HCEC 1CT (cell line): ENCODE measurements at places on chromosomes 16 and 17.

DNA sequence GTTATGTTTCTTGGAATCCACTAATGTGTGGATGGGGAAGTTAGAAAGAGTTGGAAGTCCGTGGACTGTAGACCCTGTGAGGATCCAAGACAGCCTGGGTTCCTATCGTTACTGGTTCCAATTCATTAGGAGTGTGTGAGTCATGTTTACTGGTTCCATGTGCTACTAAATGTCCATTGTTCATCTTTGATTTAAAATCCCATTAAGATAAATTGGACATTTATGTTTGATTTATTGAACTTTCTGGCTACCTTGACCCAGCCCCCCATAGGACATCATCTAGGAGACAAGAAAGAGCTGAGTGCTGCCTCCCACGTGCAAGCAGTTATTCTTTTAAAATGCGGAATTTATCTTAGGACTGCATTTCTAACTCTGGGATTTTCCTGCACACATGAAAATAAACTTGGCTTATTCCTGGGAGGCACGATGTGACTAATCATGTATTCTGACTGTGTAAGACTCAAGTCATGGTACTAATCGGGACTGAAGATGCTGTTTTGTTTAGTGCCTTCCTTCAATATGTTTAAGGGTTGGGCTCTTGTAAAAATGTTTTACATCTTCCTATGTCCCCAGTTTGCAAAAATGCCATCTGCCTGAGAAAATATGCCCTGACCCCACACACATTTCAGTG lies 53.4 kb downstream of the RGS9 start:
- DNase-seq: peak; percentile 67

DNA sequence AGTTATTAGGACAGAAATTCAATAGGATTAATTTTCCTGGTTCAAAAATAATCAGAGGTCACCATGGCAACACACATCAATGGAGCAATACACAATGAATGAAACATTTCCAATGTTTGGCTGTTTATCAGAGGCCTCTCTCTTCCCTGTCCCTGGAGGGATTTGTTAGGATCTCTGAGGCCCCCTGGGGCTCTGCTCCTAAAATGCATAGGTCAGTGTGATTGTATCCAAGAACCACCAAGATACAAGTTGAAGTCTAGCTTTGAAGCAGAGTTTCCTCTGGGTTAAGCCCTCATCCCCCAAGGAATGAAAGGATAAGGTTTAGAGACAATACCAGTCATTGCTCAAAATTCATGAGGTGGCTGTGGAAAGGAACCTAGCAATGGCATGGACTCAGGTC lies 561.2 kb upstream of the C16orf82 start:
- DNase-seq: no peak

GRCh38 chr17:320809-321385 lies 31.7 kb downstream of the RPH3AL start:
- DNase-seq: no peak

DNA sequence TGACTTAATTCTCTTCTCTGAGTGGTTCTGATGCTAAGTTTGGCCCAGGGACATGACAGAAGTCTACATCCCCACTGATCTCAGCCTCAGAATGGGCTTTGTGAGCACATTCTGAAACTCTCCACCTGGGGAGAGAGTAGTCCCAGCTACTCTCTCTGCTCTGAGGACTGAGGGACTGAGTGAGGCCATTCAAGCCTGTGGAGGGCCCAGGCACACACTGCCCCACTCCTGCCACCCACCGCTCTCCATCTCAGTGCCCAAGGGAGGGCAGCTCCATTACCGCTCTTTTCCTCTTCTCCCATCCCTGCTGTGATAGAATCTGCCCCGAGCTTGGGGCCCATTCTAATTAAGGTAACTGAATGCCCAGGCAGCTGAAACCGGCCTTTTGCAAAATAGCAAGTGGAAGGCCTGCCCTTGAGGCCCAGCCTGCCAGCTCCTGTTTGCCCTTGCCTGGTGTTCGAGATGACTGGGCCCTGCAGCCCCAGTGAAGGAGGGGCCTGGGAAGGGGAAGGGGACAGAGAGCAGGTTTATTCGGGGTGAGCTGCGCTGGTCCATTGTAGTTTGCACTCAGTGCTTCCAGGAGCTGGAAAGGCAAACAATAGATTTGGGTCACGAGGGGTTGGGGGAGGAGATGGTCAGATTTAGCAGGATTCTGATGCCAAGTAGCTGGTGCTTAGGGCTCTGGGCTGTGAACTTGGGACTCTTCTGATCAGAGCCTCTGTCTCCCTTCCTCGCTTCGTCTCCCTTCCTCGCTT lies 76.2 kb downstream of the RAB11FIP4 start:
- DNase-seq: no peak

DNA sequence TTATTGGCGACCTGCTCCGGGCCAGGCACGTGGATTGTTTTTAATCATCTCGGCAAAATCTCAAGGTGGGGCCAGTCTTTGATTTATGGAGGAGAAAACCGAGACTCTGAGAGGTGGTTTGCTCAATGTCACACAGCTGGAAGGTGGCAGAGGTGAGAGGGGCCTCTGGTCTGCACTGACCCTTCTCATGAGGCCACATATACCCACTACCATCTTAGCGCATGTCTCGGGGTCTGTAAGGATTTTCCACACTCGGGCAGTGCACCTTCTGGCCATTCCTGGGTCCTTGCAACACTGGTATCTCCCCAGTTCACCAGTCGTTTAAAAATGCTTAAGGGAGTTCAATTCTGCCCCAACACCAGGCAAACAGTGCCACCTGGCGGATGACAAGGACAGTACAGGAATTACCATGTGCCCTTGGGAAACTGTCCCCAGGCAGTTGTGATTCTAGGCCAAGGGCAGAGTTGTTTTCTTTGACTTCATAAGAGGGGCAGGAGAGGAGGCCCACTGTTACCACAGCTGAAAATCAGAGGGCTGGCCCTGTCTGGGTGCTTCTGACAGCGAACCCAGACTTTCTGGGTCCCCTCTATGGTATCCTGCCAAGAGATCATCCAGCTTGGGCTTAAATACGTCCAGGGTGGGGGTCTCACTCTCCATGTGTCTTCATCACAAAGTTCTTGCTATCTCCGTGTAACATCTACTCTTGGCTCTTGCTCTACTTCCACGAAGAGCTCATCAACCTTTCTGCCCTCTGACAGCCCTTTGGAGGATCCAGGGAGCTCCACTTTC lies 39.4 kb upstream of the RAI1 start:
- DNase-seq: peak; percentile 51

- no peak for DNase-seq
These were observed 107.7 kb upstream of the NOL11 start for GRCh38 chr17:67610061-67610460.

DNA sequence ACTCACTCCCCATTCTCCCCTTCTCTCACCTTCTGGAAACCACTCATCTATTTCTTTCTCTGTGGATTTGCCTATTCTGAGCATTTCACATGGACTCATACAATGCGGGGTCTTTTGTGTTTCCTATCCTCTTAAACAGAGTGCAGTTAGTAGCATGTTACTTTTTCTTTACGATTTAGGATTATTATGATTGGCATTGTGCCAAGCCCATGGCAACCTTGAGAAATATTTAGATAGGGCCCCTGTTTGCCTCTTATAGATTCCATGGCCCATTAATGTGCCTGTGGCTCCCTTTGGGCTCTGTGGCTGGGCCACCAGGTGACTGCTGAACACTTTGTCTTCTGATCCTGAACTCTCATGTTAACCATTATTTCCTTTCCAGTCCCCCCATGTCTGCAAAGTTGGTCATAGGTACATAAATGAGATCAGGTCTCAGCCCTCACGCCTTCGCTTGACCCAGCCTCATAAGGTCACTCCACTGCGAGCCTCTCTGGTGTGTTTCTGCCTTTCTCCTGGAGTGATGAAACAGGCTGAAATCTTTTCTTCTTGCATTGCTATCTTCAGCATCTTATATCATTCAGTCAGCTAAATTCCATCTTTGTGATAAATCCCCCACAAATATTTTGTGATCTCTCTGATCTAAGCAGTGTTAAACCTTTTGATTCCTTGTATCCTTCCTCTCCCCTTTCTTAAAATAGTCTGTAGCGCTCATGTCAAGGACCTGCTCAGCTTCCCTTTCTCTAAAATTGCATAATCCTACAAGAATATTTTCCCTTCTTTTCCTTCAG lies 44.0 kb downstream of the MYH3 start:
- no peak for DNase-seq

GRCh38 chr17:44170135-44170498 lies 387 bp upstream of the ASB16 start:
- DNase-seq: no peak

DNA sequence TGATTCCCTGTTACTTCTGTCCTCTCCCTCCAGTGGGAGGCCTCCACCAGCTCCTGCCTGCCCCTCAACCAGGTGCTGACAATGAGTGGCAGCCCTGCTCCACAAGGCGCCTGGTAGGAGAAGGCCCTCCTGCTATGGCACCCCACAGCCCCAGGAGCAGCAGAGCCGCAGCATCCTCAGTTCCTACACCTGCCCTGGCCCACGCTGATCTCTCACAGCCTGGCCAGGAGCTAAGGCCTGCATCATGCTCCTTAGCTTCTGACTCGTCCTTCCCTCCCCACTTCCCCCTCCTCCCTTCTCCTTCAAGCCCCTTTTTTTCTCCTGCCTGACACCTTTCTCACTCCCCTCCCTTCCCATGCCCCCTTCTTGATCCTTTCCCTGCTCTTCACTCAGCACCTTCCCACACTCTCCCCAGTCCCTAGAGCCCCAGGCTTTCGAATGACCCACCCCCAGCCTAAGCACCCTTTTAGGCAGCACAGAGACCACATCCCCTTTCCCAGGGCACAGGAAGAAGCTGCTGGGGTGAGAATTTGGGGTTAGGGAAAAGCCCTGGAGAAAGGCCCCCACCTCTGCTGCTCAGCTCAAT lies 6.5 kb downstream of the PROCA1 start:
- DNase-seq: no peak

GRCh38 chr16:50520451-50521245 lies 27.5 kb upstream of the NKD1 start:
- no peak for DNase-seq

- DNase-seq: no peak
These were observed 2.1 kb upstream of the MFAP4 start for GRCh38 chr17:19388791-19389785.

GRCh38 chr17:61454381-61455323 lies 2.4 kb downstream of the TBX4 start:
- no peak for DNase-seq

DNA sequence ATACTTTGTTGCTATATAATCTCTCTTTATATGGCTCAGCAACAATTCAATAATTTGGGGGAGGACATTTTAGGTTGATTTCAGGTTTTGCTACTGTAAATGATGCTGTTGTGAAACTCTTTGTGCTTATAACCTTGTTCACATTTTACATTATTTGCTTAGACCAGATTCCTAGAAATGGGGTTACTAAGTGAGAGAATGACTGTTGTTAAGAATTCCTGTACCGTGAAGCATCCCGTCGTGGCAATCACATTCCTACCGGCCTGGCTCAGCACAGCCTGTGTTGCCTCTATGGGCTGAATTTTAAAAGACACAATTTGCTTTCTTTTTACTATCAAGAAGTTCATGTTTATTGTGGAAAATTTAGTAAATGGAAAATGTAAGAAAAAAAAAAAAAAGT lies 31.4 kb downstream of the B9D1 start:
- DNase-seq: peak; percentile 88

DNA sequence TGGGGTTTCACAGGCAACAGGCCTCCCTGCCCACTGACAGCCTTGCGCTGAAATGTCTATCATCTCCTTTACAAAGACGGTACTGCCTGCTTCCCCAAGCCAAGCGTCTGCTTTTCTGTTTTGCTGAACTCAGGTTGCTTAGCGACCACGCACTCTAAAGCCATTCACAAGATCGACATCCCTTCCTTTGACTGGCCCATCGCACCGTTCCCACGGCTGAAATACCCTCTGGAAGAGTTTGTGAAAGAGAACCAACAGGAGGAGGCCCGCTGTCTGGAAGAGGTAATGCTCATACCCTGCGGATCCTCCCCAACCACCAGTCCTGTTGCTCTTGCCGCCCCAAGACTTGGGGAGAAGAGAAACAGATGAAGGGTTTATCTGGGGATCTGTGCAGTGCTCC lies 28.7 kb downstream of the TMEM186 start:
- DNase-seq: no peak

DNA sequence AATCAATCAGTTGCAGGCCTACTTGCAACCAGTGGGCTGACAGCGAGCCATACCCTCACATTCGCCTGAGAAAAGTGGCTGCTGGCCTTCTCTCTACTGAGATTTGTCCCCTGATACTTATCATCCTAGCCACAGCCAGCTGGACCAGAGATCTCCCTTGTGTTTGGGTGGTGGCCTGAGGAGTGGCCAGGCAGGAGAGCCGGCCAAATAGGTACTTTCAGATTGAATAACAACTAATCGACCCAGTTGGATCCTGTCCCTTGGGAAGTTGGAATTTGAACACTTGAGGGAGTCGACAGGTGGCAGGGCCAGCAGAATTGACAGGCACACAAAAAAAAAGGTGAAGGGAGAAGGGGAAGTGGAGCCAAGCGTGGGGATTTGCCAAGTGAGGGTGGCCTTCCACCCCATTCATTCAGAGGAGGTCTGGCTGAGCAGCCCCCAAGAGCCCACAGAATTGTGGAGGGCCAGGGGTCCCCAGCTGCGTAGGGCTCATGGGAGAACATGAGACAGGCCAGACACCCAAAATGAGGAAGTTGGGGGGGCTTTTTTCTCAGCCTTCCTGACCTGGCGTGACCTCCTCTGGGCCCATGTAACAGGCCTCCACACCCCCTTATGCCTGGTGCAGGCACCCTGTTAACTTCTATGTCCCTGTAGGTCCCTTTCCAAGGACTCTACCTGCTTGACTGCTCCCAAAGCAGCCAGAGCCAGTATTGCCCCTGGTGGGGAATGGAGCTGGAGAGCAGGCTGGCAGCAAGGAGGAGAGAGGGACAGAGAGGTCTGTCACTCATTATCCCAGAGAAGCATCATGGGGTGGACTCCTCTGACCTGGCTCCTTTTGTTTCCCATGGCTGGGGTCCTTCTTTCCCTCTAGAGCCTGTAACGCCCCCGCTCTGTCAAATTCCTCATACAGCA lies 2.9 kb upstream of the RANGRF start:
- DNase-seq: no peak

- no peak for DNase-seq
These were observed 428 bp downstream of the PHF12 start for GRCh38 chr17:28950752-28951427.

DNA sequence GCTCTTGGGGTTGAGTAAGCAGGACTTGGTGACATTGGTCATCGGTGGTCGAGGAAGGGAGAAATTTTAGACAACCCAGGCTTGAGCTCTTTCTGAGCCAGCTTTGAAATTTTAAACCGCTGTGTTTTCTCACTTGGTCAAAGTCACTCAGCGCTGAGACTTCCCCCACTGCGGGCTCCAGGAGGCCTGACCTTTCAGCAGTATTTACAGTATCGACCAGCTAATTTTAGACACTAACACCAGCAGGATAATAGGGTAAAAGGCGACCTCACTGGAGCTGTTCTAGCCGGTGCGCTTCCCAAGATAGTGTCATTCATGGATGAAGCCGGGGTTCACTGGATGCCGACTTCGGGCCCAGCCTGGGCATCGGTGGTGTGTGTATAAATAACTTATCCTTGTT lies 29.7 kb upstream of the WSCD1 start:
- DNase-seq: no peak

- no peak for DNase-seq
These were observed 15.5 kb upstream of the SPACA3 start for GRCh38 chr17:32976131-32976530.

- DNase-seq: no peak
These were observed 15.9 kb upstream of the ICAM2 start for GRCh38 chr17:64036198-64036922.

GRCh38 chr17:77882481-77883212 lies 75.9 kb upstream of the TNRC6C start:
- DNase-seq: no peak
